ENCODE measurements at places on chromosomes 5 and 9.

DNA sequence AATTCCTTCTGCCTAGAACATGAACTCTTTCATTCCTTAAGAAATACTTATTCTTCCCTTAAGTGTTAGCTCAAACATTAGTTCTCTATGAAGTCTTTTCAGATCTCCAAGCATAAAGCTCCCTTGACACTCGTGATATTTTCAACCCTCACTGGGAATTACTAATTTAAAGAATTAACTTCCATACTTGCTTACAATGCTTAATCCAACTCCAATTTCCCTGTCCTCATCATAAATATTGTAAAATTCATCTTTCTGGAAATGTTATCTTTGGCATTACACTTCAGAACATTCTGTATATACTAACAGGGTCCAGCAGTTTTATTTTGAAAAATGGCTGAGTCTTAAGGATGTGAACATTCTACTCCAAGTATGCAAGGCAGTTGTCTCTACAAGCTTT lies 7.2 kb downstream of the STARD4 start:
- no peak for DNase-seq

GRCh38 chr9:131287359-131287758 lies 2.2 kb upstream of the PLPP7 start:
- no peak for DNase-seq

- no peak for DNase-seq
Observed at GRCh38 chr5:3886524-3887451, 291.2 kb downstream of the IRX1 start.

DNA sequence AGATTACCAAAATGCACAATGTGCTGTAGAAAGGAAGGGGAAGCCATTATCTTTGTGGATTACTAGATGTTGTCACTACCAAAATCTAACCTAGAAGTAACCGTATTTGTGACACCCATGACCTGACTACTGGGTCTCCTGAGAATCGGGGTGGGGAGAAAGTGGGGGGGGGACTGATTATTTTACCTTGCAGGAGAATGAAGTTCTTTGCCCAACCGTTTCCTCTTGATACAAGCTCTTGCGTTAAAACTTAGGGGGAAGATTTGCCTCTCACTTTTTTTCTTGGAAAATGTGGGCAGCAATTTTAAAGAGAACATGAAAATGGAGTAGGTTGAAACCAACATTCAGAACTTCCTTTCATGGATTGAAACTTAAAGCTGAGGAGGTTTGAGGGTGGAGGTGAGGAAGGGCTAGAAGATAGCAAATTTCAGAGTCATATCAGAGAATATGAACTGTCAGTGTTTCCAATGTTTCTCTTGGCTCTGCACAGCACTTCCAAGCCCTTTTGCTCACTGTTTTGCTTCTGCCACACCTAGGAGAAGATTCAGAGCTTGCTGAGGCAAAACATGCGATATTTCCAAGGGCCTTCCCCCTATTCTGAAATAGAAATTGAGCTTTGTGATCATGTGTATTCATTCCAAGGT lies 280.8 kb downstream of the AOPEP start:
- DNase-seq = no peak

- DNase-seq = no peak
Observed at GRCh38 chr5:174459832-174460448, 264.4 kb upstream of the MSX2 start.

- no peak for DNase-seq
Observed at GRCh38 chr5:171520300-171521174, 101.1 kb downstream of the FGF18 start.

All from activated T-cell treated with anti-CD3 and anti-CD28 coated beads, Interleukin-2, amount 50 U/mL, for 72 hours (primary cell).